LoVo (cell line): ENCODE measurements at places on chromosomes 1 and 21.

DNA sequence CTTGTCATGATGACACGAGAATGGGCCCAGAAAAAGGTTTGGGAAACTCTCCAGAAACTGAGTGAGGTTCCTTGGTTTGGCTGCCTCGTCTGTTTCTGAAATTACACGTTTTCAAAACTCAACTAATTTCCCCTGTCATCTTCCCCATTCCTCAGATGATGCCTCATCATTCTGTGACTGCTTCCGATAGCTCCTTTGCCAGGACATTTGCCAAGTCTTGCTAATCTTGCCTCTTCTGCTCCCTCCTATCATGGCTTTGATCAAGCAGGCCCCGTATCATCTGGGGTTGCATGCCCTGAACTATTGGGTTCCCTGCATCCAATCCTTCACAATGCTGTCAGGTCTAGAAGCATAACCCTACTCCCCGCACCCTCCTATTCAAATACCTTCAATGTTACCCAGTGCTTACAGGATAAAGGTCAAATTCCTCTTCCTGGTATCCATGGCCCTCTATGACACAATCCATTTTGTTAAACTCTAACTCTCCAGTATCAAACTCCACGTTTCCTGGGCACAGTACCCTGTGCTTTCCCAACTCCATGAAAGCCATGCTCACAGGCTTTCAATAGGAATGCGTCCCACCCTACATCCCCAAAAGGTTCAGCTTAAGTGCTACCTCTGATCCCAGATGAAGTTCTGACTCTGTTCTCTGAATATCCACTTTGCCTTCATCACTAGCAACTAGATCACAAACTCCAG is 22.2 kb upstream of the TMEM200B start:
- no peak for DNase-seq

GRCh38 chr1:190904091-190904695 is 426.5 kb upstream of the BRINP3 start:
- no peak for DNase-seq

- DNase-seq: no peak
Observed at GRCh38 chr1:19036041-19036812, 79.8 kb upstream of the IFFO2 start.

GRCh38 chr1:183604038-183604808 is 14.0 kb upstream of the NCF2 start:
- DNase-seq: no peak
